Uterus (tissue), 4 donors: ENCODE measurements at places on chromosomes 2 and 18. TPM values are rescaled to one million over a fixed set of nuclear protein-coding genes. Genes with fewer than 3 reads are reported as not detected.
A peak's percentile ranks its signal among the peaks of the same experiment; 100 is the strongest.

The VIL1 gene
- 0.59 TPM for total RNA-seq

The NYAP2 gene
- total RNA-seq, result not detected

The SCYGR1 gene
- not detected for total RNA-seq

The LYPD6B gene
- not detected for total RNA-seq

The PLEK gene
- 1.8 TPM for total RNA-seq

The POLE4 gene
- total RNA-seq, result 33.5 TPM

The PLEKHH2 gene
- 47.1 TPM for total RNA-seq

DNA sequence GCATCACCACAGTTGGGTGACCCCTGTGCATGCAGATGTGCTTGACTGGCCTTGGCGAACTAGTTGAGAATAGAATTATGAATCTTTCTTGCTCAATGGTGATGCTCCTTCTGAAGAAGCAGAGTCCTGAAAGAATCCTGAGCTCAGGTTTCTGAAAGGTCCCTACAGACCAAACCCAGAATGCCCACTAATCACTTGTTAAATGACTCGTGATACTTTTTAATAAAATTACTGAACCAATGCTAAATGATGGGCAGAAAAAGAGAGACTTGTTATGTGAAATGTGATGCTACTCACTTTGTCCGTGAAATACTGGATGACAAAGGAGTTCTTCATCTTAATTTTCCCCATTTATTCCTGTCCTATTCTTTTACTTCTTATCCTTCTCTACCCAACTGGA lies 263.5 kb upstream of the LRRTM1 start:
- no peaks in the 10 kb centered on the region for H3K4me1 ChIP-seq
- H3K4me3 ChIP-seq, result no peak overlapping the region
- no peaks in the 10 kb centered on the region for H3K27me3 ChIP-seq
- no peak overlapping the region for H3K27ac ChIP-seq

GRCh38 chr2:85188852-85189251 lies 55.7 kb downstream of the TCF7L1 start:
- no peaks in the 10 kb centered on the region for H3K4me1 ChIP-seq
- no peaks in the 10 kb centered on the region for H3K36me3 ChIP-seq
- H3K27ac ChIP-seq, result no peak overlapping the region
- DNase-seq, result no peak
- H3K27me3 ChIP-seq, result no peaks in the 10 kb centered on the region
- no peak overlapping the region for H3K4me3 ChIP-seq

DNA sequence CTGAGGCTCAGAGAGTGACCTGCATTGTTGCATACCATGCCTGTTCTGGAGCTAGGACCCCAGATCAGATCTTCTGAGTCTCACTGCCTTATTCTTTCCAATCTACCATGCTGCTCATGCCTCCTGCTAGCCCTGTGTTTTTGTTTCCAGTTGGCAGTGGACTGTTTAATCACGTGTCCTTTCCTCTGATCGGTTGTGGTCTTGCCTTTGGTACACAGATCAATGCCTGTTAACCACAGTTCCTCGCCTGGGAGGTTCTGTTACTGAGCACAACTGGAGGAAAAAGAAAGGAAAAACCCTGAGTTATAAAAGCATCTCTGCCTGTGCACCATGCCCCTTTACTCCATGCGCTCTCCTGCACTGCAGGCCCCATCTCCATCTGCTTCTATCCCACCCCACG lies 329.1 kb downstream of the SETBP1 start:
- no peak for DNase-seq
- no peaks in the 10 kb centered on the region for H3K4me1 ChIP-seq

GRCh38 chr2:135179689-135180088 lies 127.6 kb downstream of the RAB3GAP1 start:
- no peak for DNase-seq
- no peak overlapping the region for H3K4me3 ChIP-seq
- H3K4me1 ChIP-seq, result no peaks in the 10 kb centered on the region

DNA sequence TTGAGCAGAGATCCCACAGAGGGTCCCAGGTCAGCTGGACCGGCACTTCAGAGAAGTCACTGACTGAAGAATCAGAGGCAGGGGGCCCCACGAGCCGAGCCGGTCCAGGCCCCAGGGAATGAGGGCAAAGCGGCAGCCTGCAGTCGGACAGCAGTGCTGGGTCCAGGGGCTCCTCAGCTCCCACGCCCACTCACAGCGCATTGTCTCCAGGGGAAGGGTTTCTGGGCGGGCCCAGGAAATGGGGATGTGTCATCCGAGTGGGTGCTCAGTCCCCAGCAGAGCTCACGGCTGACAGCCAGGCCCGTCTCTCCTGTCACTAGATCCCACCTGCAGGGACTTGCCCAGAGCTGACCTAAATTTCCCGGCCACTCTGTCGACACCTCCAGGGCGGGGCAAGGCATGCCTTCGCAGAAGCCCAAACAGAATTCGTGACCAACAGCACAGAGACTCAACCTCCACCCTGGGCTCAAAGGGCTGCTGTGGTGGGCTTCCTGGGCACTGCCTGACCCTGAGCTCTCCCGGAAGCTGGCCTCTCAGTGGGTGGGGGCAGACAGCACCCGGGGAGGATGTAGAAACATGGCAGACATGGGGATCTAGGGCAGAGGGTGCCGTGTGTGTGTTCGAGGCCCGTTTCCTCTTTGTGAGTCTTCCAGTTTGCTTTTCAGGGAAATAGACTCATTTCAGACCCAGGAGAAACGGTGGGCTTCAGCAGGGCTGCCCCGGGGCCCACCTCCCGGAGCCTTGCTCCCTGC lies 42.1 kb upstream of the TAF1B start:
- no peaks in the 10 kb centered on the region for H3K36me3 ChIP-seq
- peak overlapping the region; percentile 48 for H3K27ac ChIP-seq
- no peak for DNase-seq
- H3K27me3 ChIP-seq, result no peaks in the 10 kb centered on the region
- no peak overlapping the region for H3K4me3 ChIP-seq
- no peaks in the 10 kb centered on the region for H3K4me1 ChIP-seq

DNA sequence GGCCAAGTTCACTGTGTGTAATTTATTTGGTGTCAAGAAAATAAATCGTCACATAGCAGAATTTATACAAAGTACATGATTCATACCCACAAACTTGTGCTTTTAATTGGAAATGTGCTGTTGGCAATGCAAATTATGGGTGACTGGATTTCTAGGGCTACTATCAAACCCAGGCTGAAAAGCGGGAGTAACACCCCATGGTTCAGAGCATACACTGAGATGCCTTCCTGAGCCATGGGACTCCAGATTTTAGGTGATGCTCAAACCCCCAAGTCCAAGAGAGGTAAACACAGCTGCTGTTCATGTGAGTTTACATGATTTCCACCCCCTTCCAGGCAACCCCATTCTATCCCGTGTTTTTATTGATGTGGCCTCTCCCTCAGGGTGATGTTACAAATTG lies 565.9 kb upstream of the ID2 start:
- no peaks in the 10 kb centered on the region for H3K4me1 ChIP-seq
- no peaks in the 10 kb centered on the region for H3K36me3 ChIP-seq
- H3K27me3 ChIP-seq, result no peaks in the 10 kb centered on the region
- H3K27ac ChIP-seq, result no peak overlapping the region

DNA sequence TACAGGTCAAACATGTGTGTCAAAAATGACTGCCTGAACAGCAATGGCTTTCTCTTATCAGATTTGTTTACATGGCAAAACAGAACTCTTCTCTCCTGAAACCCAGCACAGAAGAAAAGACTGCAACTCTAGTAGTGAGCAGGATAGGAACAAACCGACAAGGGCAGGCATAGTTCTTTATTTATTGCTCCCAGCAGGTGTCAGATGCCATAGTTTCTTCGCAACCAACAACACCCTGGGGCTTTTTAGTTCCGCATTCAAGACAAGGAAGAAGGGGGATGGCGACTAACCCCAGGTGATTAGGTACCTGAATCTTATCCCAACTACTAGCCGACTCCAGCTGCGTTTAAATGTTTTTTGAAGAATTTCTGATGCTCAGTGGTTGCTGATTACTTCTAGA lies 367.5 kb upstream of the FIGN start:
- H3K27me3 ChIP-seq, result no peaks in the 10 kb centered on the region
- no peak overlapping the region for H3K4me3 ChIP-seq
- no peaks in the 10 kb centered on the region for H3K4me1 ChIP-seq
- H3K36me3 ChIP-seq, result no peaks in the 10 kb centered on the region
- DNase-seq, result no peak

DNA sequence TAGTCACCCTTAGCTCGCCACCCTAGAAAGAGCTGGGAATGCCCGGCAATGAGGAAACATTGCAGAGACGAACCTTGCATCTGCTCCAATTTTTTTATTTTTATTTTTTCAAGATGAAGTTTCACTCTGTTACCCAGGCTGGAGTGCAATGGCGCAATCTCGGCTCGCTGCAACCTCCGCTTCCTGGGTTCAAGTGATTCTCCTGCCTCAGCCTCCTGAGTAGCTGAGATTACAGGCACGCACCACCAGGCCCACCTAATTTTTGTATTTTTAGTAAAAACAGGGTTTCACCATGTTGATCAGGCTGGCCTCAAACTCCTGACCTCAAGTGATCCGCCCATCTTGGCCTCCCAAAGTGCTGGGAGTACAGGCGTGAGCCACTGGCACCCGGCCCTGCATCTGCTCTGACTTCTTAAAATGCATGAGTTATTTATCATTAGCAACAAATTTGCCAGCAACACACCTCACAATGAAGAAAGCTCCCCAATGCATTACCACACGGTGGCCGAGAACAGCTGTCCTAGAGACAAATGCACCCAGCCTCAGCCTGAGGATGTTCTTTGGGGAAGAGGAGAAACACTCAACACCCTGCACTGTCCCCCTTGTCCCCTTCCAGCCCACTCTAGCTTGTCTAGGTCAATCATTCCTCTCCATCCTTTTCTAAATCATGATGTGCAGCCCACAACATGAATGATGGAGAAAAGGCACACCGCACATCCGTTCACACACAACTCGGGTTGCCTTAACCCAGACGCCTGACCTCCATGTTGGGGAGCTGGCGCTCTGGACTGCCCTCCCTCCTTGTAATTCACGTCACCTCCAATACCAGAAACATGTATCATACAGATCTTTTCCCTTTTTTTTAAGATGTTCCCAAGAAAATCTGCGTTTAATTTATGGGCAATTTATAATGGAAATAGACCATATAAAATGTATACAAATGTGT lies 46.9 kb downstream of the TTC32 start:
- no peaks in the 10 kb centered on the region for H3K4me1 ChIP-seq
- peak overlapping the region; percentile 56 for H3K27ac ChIP-seq
- H3K4me3 ChIP-seq, result no peak overlapping the region
- no peak for DNase-seq
- no peaks in the 10 kb centered on the region for H3K27me3 ChIP-seq

DNA sequence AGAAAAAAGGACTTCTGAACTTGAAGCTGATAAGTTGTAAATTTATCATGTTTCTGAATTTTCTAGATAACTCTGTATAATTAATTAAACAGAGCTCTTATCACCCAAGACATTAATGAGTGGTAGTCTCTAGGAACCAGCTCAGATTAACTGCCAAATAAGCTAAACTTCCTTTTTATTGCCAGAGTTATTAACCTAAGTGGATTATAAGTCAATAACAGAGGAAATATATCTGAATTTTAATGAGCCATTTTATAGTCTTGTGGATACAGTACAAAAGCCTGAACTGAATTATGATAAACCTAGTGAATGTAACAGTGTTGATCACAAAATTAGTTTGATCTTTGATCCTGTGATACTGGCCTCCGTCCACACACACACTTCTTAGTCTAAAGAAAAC lies 111.5 kb downstream of the COMMD1 start:
- no peaks in the 10 kb centered on the region for H3K4me1 ChIP-seq
- DNase-seq, result no peak
- H3K27me3 ChIP-seq, result no peaks in the 10 kb centered on the region
- no peak overlapping the region for H3K4me3 ChIP-seq

- no peaks in the 10 kb centered on the region for H3K4me1 ChIP-seq
- no peak overlapping the region for H3K27ac ChIP-seq
- H3K4me3 ChIP-seq, result no peak overlapping the region
- no peak for DNase-seq
Measured at GRCh38 chr2:200324362-200324761, 17.9 kb downstream of the SPATS2L start.

GRCh38 chr2:12930391-12930790 lies 213.7 kb downstream of the TRIB2 start:
- no peaks in the 10 kb centered on the region for H3K36me3 ChIP-seq
- H3K4me3 ChIP-seq, result no peak overlapping the region
- no peaks in the 10 kb centered on the region for H3K27me3 ChIP-seq
- H3K27ac ChIP-seq, result no peak overlapping the region

DNA sequence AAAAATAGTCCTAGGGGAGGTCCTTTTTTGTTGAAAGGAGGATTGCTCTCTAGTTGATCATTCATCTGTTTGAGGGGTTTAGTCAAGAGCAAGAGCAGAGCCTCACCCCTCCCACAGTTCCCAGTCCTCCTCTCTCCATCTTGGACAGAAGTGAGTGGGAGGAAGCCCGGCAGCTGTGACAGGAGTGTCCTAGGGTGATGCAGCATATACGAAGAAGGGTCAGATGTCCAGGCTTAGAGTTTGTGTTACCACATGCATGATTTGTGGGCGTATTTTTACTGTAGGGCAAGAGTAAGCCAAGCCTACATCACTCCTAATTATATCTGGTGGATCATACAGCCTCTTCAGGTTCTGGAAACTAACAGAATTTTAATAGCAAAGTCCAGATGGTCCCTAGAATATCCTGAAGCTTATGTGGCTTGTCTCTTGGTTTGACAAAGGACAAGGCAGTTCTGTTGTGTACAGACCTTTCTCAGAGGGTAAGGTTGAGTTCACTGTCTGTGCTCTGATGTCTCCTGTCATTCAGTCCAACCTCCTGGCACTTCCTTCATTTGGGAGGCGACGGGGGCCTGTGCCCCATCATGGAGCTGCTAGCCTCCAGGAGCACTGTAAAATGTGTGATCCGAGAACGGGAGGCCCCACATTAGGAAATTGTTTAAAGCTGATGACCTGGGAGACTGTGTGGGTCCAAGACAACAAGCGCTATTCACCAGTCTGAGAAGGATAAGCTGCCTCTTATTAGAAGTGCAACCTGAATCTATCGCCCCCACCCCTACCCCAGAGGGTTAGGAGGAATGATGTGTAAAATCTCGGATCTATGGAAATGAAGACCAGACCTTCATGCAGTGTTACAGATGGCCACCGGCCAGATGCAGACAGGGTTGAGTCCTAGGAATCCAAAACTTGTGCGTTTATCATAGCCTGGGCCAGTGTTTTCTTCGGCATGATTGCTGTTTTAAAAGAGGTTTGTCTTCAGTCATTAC lies 6.9 kb downstream of the CEP68 start:
- DNase-seq, result no peak
- no peaks in the 10 kb centered on the region for H3K36me3 ChIP-seq
- H3K4me1 ChIP-seq, result peaks cover 5% of the 10 kb centered on the region
- H3K27ac ChIP-seq, result no peak overlapping the region
- H3K4me3 ChIP-seq, result no peak overlapping the region

DNA sequence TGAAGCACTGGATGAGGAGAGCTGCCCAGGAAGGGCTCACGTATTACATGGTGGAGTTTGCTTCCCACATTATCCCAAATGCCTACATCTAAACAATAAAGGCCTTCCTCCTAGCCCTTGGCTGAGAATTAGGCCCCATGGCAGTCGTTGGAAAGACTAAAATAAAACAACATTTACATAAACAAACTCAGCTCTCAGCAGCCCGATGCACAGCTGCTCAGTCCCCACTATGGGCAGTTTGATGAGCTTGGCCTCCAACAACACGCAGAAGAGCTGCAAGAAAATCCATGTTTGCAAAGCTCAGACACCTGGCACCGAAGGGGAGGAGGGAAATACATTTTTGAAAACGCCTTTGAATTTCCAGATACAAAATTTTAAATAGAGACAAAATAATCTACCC lies 352.4 kb downstream of the EIPR1 start:
- no peaks in the 10 kb centered on the region for H3K36me3 ChIP-seq
- no peak overlapping the region for H3K4me3 ChIP-seq
- no peaks in the 10 kb centered on the region for H3K4me1 ChIP-seq
- H3K27me3 ChIP-seq, result no peaks in the 10 kb centered on the region
